ENCODE measurements at places on chromosomes 7 and 10.

DNA sequence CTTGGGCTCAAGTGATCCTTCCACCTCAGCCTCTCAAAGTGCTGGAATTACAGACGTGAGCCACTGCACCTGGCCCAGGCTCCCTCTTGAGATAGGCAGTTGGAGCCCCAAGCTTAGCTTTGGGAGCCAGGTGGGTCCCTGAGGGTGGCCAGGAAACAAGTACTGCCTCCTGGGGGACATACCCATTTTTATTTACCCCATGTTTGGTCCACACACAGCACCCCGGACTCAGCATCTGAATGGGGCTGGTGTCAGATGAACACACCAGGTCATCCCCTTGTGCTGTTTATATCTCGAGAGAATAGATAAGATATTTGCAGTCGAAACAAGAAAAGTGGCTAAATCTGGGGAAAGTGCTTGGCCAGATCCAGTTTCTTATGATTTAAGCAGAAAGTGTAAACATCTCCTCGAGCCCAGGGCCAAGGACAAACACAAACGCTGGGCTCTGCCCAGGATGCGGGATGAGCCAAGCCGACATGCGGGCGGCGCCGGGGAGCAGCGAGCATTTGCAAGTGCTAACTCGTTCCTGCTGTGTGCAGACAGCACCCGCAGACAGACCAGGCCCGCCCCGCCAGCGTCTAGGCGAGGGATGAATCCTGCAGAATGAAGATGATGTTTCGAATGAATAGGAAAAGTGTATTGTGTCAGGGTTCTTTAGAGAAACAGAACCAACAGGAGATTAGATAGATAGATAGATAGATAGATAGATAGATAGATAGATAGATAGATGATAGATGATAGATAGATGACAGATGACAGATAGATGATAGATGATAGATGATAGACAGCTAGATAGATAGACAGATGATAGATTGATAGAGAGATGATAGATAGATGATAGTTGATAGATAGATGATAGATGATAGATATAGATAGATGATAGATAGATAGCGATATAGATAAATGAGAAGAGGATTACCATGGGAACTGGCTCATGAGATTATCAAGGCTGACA lies 44.4 kb upstream of the OCM2 start:
- peak; percentile 72 for ATAC-seq

DNA sequence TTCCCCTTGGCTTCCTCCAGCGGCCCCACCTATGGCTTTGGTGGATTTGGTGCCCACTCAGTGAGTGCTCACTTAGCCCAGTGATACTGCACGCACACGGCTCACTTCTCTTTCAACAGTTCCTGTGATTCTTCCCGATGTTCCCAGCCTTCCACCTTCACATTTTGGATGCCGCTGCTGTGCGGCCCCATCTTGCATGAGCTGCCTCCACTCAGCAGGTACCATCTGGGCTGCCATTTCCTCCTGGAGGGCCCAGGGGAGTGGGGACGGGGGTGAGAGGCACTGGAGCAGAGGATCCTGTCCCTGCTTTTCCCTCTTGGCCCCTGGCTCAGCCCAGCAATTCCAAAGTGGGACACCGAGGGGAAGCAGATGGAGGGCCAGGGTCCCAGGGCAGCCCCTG lies 323.3 kb upstream of the ZNF32 start:
- no peak for ATAC-seq

DNA sequence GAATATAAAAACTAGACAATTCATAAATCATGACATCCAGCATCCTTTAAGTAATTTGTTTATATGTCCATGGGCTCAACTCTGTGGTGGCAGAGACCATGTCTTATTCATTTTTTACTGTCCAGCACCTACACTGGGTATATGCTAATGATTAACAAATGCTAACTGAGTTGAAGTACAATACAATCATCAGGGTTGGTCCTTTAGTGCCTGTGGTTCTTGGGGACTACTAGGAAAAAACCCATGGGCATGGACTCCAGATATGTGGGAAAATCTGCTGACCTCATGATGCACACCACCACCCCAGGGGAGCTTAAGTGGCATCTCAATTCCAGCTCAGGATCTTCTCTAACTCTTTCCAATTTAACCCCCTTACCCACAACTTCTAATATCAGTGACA lies 85.3 kb upstream of the YAE1 start:
- no peak for ATAC-seq

DNA sequence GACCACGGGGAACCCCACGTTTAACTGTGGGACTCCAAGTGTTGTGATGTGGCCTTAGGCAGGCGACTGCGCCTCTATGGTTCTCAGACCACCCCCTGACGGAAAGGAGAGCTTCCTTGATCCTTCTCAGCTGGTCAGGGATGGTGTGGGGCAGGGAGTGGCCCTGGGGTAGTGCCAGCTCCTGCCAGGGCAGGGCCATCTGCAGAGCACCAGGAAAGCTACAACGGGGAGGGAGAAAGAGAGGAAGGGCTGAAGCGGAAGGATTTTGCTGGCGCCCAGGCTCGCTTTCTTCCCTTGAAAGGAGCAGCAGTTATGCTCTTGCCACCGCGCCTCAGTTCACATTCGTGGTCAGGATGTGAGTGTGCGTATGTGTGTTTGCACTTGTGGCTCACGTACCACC lies 74.9 kb upstream of the PCBD1 start:
- ATAC-seq: no peak

GRCh38 chr7:115910541-115911164 lies 119.9 kb downstream of the TFEC start:
- peak; percentile 68 for ATAC-seq

GRCh38 chr10:79192677-79193003 lies 123.9 kb downstream of the ZMIZ1 start:
- ATAC-seq: peak; percentile 30

DNA sequence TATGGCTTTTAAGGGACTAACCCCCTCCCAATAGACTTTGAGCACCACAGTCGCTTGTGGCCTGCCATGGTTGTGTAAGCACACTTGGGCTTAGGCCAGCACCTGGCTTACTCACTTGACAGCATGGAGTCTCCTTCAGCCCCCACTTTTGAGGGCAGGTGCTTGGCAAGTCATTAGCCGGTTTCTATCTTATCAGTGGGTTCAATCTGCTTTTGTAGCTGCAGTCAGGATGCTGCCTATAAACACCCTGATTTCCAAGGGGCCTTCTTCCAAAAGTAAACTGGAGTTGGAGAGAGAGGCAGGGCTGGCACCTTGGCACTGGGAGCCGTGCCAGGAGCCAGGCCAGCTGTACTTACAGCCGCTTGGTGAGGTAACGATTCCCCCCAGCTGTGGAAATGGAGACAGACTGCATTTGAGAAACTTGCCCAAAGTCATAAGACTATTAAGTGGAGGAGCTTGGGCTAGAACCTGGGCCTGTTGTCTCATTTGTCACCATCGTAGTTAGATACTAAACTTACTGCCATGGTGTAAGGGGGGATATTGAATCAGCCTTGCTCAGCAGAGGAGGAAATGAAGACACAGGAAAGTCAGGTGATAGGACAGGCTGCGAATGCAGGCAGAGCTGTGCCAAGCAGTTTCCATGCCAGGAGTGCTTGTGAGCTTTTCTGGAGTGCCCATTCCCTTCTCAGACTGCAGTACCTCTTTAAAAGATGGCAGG lies 92.2 kb upstream of the EFCAB10 start:
- no peak for ATAC-seq

DNA sequence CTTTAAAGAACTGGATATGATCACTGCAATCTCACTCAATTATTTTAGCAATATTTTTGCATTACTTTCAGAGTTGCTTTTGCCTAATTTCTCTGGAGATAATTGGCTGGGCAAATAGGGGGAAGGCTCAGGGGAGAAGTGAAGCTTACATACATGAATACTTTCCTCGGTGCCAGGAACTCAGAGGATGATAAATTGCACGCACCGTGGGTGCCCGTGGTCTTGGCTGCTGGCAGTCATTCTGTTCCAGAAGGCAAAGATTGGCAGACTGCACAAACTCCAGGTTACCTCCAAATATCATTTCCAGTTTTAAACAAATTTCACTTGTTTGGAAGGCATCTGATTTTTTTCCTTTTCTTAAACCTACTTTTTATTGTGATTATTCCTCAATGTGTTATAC lies 197.8 kb upstream of the TMEM72 start:
- ATAC-seq: peak; percentile 27
